ENCODE measurements at places on chromosomes 11 and 22. TPM values are rescaled to one million over a fixed set of nuclear protein-coding genes. Genes with fewer than 3 reads are reported as not detected.

The PAMR1 gene
- total RNA-seq, result 2.0 TPM

The RASD2 gene
- total RNA-seq, result 1.2 TPM

The SCGB1A1 gene
- not detected for total RNA-seq

The NXPE2 gene
- 0.82 TPM for total RNA-seq

The OR8H1 gene
- not detected for total RNA-seq

The OR10D3 gene
- total RNA-seq, result not detected

The FDXACB1 gene
- total RNA-seq, result 10.2 TPM

The DNAJB7 gene
- not detected for total RNA-seq

The FAT3 gene
- 151 TPM for total RNA-seq

The TBX10 gene
- total RNA-seq, result not detected

The PHLDB1 gene
- total RNA-seq, result 53.8 TPM

The CLTCL1 gene
- 9.8 TPM for total RNA-seq

The PLAAT5 gene
- total RNA-seq, result 2.4 TPM

The MISFA gene
- 1.2 TPM for total RNA-seq

The WNT7B gene
- total RNA-seq, result 1.2 TPM

The EMID1 gene
- total RNA-seq, result 33.8 TPM

The TMEM258 gene
- total RNA-seq, result 62.4 TPM

The APOL4 gene
- 7.7 TPM for total RNA-seq

The OR56A1 gene
- under 0.01 TPM for total RNA-seq

The TMEM191B gene
- total RNA-seq, result 1.6 TPM

The OR51I1 gene
- not detected for total RNA-seq

The CRACR2B gene
- 0.82 TPM for total RNA-seq

The CD6 gene
- total RNA-seq, result 0.82 TPM

The CDC45 gene
- 0.82 TPM for total RNA-seq

The THY1 gene
- total RNA-seq, result 15.1 TPM

The CBLIF gene
- not detected for total RNA-seq

The CD44 gene
- total RNA-seq, result 4.1 TPM

The BRSK2 gene
- total RNA-seq, result 35.9 TPM

The IFITM10 gene
- 0.41 TPM for total RNA-seq

The MPPED2 gene
- total RNA-seq, result 63.2 TPM

The SYCE3 gene
- not detected for total RNA-seq

The TMEM184B gene
- total RNA-seq, result 6.9 TPM

The KCNC1 gene
- 5.3 TPM for total RNA-seq

The PPP6R2 gene
- 62.4 TPM for total RNA-seq

The LDHAL6A gene
- total RNA-seq, result 0.82 TPM

The OR51E2 gene
- total RNA-seq, result under 0.01 TPM

The PEX26 gene
- total RNA-seq, result 9.4 TPM

The APLNR gene
- 5.3 TPM for total RNA-seq

The PRDM11 gene
- 6.9 TPM for total RNA-seq

The CCS gene
- total RNA-seq, result 19.2 TPM

The ARHGAP32 gene
- total RNA-seq, result 79.9 TPM

The BTG4 gene
- not detected for total RNA-seq

The NPAS4 gene
- total RNA-seq, result under 0.01 TPM

The OR5P2 gene
- not detected for total RNA-seq

All from frontal cortex (tissue), 4 donors.